ENCODE measurements at places on chromosomes 13 and 19. TPM values are rescaled to one million over a fixed set of nuclear protein-coding genes. Genes with fewer than 3 reads are reported as not detected.

DNA sequence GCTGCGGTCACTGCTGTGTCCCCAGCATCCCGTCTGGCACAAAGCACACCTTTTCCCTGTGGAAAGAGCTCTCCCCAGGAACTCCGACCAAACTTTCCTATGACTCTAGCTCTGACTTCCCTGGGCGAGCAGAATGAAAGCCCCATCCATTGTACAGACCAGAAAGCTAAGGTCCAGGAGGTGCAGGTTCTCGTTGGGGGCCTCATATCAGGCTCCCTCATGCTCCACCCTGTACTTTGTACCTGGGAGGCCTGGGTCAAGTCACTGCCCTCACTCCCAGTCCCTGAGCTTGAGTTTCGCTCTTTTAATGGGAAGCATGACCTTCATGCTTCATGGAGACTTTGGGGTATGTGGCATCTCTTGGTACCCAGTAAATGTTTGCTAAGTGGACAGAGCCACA, 18.4 kb downstream of the CYTH2 start:
- DNase-seq = no peak

CGB8 gene
- total RNA-seq = not detected

GRCh38 chr13:89584058-89584620, 1763.3 kb upstream of the MIR17HG start:
- no peak for DNase-seq

DNA sequence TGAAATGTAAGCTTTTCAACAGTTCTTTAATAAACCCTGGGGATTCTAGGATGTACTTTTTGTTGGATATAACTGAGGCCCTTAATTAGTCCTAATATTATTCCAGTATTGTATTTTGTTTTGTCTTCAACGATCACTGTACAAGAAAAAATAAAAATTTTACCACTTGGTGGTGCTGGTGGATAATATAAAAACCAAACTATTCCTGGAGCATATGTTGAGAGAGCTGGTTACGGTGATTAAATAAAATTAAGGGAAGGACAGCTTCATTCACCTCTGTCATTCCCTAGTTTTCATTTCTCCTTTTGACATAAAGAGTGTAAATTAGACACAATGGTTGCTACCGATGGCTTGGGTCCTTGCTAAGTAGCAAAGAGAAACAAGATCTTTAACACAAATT, 598.6 kb upstream of the PCDH20 start:
- no peak for DNase-seq

- peak; percentile 51 for DNase-seq
These were observed 491 bp downstream of the ZNF525 start for GRCh38 chr19:53365899-53366493.

- no peak for DNase-seq
These were observed 4.4 kb upstream of the SIGLEC8 start for GRCh38 chr19:51462681-51463080.

DNA sequence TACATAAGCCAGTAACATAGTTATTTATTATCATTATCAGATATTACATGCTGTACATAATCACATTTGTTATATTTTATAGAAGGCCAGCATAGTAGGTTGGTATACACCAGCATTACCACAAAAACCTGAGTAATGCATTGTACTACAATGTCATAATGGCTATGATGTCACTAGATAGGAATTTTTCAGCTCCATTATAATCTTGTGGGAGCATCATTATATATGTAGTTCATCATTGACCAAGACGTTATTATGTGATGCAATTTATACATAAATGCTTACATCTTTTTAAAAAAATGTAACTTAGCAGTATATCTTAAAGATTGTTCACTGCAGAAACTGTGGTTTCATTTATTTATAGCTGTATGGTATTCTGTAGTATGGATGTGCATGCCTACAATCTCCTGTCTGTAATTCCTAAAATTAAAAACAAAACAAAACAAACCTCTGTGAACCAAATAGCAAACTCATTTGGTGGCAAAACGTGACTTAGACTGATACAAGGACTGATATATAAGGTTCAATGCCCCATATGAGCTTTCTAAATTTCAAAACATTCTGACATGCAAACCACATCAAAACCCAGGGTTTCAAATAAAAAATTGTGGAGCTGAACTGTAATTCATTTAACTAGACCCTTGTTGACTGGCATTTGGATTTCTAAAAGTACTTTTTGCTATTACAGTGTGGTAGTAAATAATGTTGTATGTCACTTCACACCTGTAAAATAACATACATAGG, 250.9 kb downstream of the DLEU7 start:
- no peak for DNase-seq

DNA sequence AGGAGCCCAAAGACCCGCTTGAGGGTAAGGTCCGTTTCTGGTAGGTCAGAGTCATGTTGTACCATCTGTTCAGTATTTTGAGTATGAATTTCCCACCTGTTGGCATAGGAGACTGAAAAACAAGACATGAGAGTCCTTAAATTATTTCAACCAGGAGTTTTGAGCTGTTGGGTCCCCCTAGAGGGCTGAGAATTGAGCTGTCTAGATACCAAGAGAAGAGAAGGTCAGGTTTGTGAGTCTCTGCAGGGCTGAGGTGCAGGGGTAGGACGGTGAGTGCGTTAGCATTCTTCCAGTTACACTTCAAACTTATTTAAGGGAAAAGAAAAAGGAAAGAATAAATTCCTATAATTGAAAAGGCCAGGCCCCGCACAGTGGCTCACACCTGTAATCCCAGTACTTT, 5.0 kb downstream of the CBLC start:
- no peak for DNase-seq

SIGLEC14 gene
- not detected for total RNA-seq

DNA sequence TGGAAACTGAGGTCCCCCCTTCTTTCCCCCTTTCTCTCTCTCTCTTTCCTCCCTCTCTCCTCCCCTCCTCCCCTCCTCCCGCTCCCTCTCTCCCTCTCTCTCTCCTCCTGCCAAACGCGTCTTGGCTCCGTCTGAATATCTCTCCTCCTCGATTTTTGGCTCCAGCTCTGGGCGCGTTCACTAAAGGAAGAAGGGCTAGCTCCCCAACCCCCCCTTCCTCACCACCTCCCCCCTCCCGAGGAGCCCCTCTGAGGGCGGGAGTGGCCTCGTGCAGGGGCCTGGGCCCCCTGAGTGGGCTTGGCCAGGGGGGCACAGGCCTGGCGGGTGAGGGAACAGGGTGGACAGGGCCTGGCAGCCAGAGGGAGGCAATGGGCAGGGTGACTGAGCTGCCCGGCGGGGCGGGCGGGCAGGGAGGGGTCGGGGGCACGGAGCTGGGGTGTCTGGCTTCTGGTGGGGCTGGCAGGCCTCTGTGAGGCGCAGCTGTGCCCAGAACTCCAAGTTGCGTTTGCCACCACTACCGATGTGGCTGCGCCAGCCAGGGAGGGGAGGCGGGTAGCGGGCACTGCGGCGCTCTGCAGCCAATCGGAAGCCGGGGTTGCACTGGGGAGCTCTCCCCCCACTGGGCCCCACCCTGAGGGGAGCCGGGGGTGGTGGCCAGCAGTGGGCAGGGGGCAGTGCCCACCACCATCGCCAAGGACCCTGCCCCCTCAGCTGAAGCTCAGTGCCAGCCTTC, 7.1 kb downstream of the NFIX start:
- DNase-seq = peak; percentile 52

- DNase-seq = no peak
These were observed 29.6 kb upstream of the CALM3 start for GRCh38 chr19:46571495-46571894.

- DNase-seq = no peak
These were observed 131.8 kb upstream of the PEG3 start for GRCh38 chr19:56972291-56972841.

REEP6 gene
- total RNA-seq = 2.2 TPM

GRCh38 chr13:110387451-110388107, 80.5 kb downstream of the COL4A2 start:
- DNase-seq = peak; percentile 36

KLHL1 gene
- total RNA-seq = not detected

DNA sequence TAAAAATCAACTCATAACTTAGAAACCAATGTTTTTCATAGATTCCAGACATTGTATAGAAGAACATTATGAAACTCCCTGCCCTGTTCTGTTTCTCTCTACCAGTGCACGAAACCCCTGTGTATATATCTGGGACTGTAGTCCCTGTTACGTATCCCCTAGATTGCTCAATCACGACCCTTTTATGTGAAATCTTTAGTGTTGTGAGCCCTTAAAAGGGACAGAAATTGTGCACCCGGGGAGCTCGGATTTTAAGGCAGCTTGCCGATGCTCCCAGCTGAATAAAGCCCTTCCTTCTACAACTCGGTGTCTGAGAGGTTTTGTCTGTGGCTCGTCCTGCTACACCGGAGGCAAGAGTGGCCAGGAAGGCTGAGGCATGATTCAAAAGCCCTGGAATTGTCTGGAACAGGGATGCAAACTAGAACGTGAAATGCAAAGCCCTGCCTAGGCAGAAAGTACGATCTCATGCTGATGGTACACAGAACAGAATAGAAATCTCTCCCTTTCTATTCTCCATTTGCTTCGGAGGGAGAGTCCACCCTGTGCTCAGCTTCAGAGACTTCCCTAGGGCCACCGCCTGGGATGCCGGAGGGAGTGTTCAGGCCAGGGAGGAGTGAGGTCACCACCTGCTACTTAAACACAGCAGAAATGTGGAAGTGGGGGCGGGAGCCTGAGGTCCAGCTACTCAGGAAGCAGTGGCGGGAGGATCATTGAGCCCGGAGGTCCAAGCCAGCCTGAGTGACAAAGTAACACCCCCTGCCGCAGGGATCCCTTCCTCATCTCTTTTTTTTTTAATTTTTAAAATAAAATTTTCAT, 758 bp upstream of the ZNF888 start:
- DNase-seq = peak; percentile 74

All from transverse colon (tissue), 4 donors.